ENCODE measurements at places on chromosomes 13 and 19.
A peak's percentile ranks its signal among the peaks of the same experiment; 100 is the strongest.

- no peak for DNase-seq
Observed at GRCh38 chr13:35285677-35286076, 190.8 kb downstream of the MAB21L1 start.

DNA sequence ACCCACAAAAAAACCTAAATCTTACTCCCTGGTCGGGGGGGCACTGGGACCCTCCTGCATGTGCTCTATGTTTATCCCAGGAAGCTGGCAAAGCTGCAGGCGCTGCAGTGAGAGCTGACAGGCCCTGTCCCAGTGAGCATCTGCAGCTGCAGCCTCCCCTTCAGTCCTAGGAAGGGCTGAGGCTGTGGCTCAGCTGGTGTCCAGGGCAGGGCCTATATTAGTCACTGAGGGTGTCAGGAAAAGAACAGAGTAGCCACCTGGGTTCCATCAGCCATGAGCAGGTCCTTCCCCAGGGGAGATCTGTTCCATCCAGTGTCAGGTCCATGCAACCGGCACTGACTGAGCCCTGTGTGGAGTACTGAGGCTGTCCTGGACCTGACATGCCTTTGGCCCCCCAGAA lies 120.5 kb downstream of the TNFRSF19 start:
- no peak for DNase-seq

DNA sequence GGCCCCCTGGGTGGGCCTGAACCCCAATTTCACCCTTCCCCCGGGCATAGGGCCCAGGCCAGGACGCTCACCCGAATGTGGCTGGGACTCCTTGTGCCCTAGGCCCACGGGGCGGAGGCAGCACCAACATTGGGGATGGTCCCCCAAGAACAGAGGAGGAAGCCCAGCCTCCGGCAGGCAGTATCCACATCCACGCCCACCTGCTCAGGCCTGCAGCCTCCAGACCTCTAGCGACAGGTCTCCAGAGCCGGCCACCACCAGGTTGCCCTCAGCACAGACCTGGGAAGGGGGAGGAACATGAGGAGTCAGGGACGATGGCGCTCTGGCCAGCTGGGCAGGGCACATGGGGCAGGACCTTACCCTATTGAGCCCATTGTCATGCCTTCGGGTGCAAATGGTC lies 1.2 kb downstream of the GNG14 start:
- no peak for DNase-seq

- DNase-seq = no peak
Observed at GRCh38 chr13:99626461-99627082, 125.3 kb downstream of the TM9SF2 start.

- no peak for DNase-seq
Observed at GRCh38 chr13:59126474-59126873, 1037.3 kb downstream of the DIAPH3 start.

DNA sequence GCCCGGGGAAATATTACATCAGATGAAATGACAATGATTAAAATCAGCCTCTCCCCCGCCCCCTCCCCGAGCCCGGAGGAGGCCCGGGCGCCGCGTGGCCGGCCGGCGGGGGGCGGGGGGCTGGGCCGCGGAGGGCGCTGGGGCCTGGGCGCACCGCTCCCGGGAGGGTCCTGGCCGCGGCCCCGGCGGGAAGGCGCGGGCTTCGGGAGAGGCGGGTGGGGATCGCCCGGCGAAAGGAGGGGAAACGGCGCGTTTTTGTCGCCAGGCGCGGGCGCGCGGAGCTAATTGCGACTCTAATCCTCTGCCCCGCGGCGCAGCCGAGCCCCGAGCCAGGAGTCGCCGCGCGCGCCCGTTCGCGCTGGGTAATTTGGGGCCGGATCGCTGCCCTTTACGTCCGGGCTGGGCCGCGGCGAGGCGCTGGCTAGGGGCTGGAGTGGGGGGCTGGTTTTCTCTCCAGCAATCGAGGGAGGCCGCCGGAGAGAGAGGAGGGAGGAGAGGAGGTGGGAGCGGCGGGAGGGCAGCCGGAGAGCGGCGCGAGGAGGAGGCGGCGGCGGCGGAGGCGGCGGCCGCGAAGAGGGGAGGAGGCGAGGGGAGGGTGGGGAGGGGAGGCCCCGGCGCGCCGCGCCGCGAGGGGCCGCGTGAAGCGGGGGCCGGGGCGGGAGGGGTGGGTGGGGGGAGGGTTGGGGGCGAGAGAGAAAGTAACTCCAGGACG lies at the start of gene KCTD15:
TSS of gene KCTD15 (plus strand) at position 707 of the 712 bp plus-strand sequence. CDS start 3,585 bp downstream, outside the sequence.
- DNase-seq = no peak

- DNase-seq = peak; percentile 9
Observed at GRCh38 chr19:9431475-9431874, 3.9 kb downstream of the ZNF266 start.

- DNase-seq = no peak
Observed at GRCh38 chr13:46739447-46740098, 57.4 kb downstream of the ESD start.

- DNase-seq = no peak
Observed at GRCh38 chr19:50224986-50225747, 21.7 kb downstream of the MYH14 start.

DNA sequence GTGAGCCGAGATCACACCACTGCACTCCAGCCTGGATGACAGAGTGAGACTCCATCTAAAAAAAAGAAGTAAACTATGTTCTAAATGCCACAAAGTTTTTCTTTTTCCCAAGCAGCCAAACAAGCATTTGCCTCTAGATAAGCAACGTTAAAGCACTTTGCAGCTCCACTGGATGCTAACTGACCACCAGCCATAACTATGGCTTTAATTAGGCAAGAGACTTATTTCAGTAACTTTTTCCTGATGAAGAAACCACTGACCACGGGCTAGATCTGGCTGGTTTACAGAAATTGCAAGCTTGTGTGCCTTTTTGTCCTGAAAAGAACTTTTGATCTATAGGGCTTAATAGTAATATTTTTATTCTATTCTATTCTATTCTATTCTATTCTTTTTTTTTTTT lies 22.1 kb downstream of the CD70 start:
- no peak for DNase-seq

DNA sequence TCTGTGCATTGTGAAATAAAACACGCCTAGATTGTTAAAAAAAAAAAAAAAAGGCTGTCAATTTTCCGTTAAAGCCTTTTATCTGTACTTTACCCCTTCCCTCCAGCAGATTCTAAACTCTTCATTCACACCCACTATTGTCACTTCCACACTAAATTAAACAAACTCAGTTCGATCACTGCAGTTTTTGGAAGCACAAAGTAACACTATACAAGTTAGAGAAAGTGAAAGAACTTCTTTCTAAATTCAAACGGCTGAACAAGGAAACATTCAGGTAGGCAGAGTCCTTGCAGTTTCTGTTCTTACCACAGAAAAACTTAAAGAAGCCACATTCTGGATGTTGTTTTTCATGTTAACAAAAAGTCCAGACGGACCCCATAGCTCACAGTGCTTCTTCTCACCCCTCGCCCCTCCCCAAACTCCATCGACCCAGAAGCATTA lies 27.5 kb upstream of the UBE2L5 start:
- DNase-seq = no peak

DNA sequence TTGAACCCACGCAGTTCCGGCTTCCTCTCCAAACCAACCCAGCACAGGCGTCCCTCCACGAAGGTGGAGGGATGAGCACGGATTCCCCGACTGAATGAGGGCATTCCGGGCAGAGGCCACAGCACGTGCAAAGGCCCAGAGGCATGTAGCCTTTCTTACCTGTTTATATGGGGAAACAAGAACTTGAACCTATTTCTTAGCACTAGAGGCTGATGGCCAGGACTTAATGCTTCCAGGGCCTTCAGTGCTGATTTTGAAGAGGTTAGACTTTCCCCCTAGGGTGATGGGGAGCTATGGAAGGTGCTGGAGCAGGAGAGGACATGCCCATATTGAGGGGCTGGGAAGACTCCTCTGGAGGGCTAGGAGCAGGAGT lies 2.0 kb downstream of the MAST3 start:
- DNase-seq = no peak

GRCh38 chr13:109088624-109088917 lies 459.2 kb downstream of the MYO16 start:
- no peak for DNase-seq

DNA sequence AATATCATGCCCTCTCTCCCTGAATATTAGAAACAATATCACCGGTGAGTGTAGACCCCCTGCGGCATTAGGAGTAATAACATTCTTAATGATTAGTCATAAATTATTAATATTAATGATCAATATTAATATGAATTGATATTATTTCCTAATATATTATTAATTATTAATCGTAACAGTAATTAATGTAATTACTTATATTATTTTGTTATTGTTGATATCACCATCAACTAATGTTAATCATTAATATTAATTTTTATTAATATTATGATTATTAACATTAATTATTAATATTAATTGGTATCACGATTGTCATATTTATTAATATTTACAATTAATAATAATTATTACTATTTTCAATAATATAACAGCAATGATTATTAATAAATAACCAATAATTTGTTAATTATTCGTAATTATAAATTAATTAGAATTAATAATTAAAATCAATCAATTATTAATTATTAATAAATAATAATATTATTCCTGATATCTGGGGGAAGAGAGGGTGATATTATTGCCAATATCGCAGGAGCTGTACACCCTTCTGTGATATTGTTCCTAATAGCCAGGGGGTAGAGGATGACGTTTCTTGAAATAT lies 528.8 kb upstream of the PCDH20 start:
- no peak for DNase-seq

DNA sequence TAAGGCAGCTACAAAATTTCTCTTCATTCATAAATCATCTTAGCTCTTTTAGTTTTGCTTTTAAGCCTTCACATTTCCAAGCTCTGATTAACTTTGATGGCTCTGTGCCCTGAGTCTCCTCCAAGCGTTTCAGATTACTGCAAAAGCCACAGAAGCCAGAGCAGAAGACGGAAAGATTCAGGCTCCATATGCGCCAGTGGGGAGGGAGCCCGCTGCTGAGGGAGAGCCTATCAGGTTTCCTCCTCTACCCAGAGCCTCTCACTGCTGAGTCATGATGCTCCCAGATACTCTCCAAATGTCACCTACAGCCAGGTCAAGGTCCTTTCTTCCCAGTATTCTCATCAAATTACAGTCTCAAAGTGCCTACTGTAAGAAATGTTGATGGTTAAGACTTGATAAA lies 193.6 kb downstream of the RAP2A start:
- no peak for DNase-seq

- DNase-seq = no peak
Observed at GRCh38 chr13:36850790-36851438, 31.9 kb downstream of the RFXAP start.

DNA sequence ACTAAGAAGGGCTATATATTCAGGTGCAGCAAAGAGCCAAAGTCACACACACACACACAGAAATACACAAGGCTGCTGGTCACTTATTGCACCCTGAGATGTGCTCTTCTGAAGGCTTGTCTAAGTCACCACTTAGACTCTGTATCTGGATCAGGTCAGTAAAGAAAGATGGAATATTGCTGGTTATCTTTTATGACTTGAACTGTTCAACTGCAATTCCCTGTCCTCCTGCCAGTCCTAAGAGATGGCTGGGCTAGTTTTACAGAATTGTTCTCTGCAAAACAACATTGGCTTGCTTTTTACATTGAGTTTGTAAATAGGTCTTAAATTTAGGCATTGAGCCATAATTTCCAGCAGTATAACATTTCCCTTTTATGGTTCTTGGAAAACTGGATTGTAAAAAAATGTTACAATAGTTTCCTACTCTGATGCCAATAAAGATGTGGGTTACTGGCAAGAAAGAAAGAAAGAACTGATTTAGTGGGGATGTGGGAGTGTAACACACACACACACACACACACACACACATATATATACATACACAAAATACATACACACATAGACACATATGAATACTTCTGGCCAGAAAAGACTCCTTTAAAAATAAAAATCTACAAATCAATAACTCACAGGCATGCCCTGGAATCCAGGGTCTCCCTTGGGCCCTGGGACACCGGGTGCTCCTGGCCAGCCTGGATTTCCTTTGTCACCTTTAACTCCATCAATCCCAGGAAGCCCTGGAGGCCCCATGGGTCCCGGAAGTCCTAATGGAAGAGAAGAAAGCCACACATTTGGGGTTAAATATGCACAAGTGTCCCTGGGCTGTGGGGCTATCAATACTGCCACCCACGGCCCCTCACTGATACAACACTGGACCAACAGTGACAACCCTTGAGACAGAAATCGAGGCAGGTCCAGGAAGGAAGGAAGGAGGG lies 137.7 kb downstream of the COL4A1 start:
- no peak for DNase-seq

GRCh38 chr19:3094601-3095440 lies 659 bp downstream of the GNA11 start:
- DNase-seq = no peak

- DNase-seq = no peak
Observed at GRCh38 chr13:83879431-83880171, 2.7 kb downstream of the SLITRK1 start.

DNA sequence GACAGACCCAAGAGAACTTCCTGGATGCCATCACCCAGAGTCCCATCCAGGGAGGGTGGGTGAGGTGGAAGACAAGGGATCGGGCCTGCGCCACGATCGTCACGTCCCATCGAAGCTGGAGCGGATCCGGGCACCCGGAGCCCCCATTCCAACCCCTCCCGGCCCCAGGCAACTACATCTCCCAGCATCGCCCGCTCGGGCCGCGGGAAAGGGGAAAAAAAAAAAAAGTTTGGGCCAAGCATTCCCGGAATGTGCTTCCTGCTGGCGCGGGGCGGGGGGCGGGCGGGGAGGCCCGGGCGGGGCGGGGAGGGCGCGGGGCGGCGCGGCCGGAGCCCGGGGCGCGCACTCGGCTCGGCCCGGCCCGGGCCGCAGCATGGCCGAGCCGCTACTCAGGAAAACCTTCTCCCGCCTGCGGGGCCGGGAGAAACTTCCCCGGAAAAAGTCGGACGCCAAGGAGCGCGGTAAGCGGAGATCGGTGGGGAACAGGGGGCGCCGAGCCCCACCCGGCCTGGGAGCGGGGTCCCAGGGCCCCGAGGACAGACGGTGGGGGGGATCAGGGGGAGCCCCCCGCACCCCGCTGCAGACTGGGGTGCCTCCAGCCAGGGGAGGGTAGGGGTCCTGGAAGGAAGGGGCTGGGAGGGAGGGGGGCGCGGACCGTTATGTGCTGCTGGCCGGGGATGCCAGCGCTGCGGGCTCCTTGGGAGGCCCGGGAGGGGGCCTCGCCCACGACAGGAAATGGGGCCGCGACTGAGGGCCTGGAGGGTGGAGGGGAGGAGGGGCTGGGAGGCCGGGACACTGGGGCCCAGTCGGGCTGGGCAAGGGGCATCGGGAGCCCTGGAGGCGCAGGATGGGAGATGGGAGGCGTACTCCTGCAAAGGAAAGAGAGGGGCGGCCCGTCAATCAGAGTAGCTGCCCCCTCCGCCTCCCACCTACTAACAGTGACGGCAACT lies at the start of gene SYDE1:
TSS of gene SYDE1 (plus strand) at position 341 of the 950 bp plus-strand sequence. CDS start at position 374, 33 bp downstream.
- DNase-seq = no peak

GRCh38 chr13:90201202-90201601 lies 1146.3 kb upstream of the MIR17HG start:
- DNase-seq = no peak

DNA sequence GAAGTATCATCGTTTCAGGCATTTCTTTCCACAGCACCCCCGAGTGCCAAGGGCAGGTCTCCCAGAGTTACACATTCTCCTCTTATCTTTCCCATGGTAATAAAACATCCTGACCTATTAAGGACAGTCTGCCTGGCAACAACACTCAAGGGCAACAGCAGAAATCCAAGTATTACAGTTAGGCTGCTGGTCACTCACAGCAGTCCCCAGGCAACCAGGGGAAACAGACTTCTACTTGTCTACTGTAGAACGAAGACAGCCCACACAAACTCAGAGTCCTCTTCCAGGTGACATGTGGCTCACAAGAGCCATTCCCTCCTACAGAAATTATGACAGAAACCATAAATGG lies 24.3 kb downstream of the RCBTB1 start:
- DNase-seq = no peak

Measured in activated T-helper 1 cell treated with anti-CD3 and anti-CD28 coated beads, Interleukin-2, amount 50 U/mL, for 16 hours (primary cell).